ENCODE measurements at places on chromosomes 1 and 21.

- no peak for DNase-seq
These were observed 259.9 kb downstream of the FOXD2 start for GRCh38 chr1:47697616-47698335.

DNA sequence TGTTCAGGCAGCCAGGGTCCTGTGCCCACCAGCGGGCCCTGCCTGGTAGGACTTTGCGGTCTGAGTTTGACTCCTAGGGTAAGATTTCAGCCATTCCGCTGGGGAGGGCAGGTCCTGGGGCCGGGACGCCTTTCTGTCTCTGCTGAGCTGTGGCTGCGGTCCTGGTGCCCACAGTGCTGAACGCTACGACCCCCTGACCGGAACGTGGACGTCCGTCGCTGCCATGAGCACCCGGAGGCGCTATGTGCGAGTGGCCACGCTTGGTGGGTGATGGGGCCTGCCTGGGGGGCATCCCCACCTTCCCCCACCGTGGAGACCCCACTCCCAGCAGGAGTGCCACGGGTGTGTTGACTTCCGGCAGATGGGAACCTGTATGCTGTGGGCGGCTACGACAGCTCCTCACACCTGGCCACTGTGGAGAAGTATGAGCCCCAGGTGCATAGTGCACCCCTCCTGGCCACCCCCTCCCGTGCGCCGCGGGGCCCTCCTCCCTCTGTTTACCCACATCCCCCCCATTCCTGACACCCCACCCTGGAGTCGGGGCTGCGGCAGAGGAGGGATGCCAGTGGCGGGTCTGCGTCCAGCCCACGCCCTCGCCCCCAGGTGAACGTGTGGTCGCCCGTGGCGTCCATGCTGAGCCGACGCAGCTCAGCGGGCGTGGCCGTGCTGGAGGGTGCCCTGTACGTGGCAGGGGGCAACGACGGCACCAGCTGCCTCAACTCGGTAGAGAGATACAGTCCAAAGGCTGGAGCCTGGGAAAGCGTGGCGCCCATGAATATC, 2.3 kb upstream of the PLEKHN1 start:
- no peak for DNase-seq

DNA sequence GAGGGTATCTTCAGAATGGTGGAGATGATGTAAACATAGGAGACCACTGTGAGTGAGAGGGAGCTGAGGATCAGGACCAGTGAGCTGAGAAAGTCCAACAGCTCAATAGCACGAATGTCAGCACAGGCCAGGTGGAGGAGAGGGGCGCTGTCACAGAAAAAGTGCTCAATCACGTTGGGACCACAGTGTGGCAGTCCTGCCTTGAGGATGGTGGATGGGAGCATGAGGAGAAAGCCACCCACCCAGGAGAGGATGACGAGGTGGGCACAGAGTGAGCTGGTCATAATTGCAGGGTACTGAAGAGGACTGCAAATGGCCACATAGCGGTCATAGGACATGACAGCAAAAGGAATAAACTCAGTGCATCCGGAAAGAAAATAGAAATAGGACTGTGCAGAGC, 8.1 kb downstream of the OR11L1 start:
- no peak for DNase-seq

GRCh38 chr1:217617126-217617525, 13.8 kb downstream of the GPATCH2 start:
- no peak for DNase-seq

DNA sequence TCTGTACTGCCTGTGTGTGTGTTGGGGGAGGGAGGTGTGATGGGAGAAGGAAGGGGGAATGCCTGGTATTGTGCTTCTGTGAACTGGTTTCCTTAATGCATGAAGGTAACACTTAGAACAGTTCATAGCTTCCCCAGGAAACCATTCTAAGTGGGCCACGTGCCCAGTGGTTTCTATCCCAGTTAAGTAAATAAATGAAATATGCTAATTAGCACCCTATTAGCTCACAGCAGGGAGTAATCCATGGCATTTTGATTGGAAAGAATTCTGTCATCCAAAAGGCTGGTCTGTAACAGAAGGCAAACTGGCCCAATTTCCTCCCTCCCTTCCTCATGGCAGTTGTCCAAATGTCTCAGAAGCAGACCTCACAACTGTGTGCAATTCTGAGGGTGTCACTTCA, 199.3 kb downstream of the TTLL7 start:
- DNase-seq = no peak

DNA sequence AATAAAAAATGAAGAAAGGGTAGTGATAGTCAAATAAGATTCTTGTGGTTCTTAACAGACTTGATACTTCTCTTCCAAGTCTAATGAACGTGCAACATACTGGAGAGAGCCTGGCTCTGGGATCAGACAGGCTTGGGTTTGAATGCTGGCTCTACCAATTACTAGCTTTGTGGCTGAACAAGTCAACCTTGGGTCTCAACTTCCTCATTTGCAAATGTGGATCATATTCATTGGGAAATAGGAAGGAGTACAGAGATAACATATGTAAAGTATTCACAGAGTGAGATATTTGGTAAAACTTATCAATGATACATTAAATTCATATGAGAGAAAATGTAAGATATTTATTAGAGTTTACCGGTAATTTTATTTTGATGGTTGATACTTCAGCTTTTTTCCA, 2.0 kb downstream of the EDEM3 start:
- no peak for DNase-seq

DNA sequence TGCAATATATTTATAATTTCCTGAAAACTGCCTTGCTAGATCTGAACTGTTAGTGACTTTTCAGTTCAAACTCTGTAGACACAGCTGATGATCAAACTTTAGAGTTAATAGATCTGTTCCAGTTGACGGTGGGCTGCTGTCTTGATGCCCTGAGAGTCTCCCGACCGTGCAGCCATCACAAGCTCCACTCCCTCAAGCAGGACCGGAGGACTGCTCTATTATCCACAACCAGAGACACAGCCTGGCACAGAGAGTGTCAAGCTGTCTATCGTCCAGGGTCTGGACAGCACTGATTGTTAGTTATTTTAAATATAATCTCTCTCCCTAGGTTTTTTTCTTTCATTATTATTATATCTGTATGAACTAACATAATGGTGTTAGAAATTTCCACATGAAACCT, 8.0 kb downstream of the CHODL start:
- no peak for DNase-seq

DNA sequence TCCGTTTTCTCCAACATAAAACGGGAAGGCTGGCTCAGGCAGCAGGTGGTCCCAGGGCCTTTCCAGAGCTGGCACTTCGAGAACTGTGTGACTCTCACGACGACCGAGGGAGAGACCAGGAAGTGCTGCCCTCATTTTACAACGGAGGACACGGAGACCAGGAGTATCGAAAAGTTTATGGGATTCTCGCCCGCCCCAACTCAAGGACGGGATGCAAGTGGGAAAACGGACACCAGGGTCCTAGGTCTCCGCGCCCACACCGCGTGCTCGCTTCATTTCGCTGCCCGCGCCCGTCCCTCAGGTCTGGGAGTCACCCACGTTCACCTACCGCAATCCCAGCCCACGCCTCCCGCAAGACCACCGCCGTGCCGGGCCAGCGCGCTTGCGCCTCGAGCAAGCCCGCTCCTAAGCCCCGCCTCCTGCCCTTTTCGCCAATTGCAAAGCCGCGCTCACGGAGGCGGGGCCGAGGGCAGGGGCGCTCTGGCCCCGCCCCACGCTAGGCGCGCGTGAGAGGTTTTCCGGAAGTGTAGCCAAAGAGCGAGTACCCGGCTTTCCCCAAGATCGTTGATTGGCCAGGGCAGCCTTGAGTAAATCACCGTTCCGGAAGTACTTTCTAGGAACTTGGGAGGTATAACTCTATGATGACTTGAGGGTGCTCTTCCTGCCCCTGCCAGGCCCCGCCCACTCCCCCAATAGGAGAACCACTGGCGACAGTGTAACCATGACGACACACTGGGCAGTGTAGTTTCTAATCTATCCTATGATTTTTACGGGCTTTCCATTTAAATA, at the start of gene PARS2:
TSS of gene PARS2 (minus strand) at position 391 of the 789 bp plus-strand sequence. CDS start 5,362 bp downstream, outside the sequence.
- DNase-seq = peak; percentile 96

GRCh38 chr21:31194510-31195293, 149.4 kb downstream of the TIAM1 start:
- DNase-seq = no peak

DNA sequence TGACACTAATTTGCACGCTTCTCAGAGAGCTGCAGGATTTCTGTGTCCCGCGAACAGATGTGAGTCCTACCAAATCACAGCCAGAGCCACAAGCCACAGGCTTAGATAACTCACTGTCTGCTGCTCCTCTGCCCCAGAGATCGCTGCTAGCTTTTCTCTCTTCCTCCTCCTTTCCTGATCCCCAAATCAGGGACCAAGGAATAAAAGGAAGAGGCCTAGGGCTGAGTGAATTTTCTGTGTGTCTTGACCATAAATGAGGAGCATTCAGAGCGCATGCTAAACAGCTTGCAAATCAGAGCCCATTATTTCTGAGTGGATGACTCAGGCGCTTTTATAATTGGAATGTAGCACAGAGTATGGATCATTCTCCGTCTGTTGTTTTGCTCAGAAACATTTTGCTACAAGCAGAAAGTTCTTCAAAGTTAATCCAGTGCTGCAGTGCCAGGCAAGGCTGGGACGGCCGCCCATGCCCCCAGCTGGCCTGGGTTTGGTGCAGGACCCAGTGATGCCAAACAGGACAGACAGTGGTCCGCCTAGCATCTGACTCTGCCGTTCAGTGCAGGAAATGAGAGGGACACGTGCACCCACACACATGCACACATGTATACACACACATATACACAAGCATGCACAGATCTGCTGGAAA, 38.2 kb downstream of the KCNAB2 start:
- DNase-seq = no peak

DNA sequence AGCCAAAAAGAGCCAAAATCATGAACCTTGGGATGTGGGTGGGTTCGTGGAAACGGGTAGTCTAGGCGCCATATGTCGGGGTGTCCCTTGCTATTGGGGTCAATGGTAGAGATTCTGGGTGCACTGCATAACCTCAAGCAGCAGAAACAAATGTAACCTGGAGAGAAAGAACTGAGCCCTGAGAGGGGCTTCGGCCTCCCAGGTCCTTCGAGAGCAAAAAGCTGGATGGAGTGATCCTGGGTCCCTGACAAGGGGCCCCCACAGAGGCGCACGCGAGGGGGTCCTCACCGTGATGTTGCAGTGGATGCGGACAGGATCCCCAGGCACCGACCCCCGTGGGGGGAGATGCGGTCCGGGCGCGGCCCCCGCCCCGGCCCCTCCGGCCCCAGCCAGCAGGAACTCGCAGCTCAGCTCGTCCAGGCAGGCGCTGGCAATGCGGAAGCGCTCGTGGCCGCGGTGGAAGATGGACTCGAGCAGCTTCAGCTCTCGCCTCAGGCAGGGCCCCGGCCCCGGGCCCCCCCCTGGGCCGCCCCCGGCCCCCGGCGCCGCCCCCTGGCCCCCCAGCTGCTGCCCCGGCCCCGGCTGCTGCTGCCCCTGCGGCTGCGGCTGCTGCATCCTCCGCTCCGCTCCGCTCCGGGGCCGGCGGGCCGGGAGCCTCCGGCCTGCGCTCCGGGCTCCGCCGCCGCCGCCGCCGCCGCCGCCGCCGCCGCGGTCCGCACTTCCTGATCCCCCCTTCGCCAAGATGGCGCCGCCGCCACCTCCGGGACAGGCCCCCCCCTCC, at the start of gene UBE2Q1:
TSS of gene UBE2Q1 (minus strand) at position 724 of the 781 bp plus-strand sequence. CDS start at position 615, 109 bp downstream.
- DNase-seq = peak; percentile 44

GRCh38 chr1:85339089-85339488, 62.7 kb upstream of the BCL10 start:
- DNase-seq = no peak

GRCh38 chr1:63789856-63790605, 16.2 kb downstream of the ROR1 start:
- no peak for DNase-seq

DNA sequence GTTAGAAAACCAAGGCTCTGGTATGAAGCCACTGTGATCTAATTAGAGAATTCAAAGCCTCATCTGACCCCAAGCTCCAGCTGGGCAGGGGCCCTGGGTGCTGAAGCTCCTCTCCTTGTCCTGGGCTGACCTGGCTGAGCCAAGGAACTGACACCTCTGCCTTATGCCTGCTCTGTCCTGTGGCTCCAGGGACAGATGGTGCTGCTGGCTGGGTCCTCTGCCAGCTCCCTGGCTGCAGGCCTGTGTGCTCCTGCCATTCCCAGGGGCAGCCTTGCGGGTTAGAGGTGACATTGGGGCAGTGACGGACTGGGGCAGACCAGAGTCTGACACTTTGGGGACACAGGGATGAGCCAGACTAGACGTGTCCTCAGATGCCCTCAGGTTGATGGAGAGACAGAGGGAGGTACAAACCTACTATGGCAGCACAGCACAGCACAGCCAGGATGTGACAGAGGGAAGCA, 11.8 kb downstream of the ACOT11 start:
- no peak for DNase-seq

DNA sequence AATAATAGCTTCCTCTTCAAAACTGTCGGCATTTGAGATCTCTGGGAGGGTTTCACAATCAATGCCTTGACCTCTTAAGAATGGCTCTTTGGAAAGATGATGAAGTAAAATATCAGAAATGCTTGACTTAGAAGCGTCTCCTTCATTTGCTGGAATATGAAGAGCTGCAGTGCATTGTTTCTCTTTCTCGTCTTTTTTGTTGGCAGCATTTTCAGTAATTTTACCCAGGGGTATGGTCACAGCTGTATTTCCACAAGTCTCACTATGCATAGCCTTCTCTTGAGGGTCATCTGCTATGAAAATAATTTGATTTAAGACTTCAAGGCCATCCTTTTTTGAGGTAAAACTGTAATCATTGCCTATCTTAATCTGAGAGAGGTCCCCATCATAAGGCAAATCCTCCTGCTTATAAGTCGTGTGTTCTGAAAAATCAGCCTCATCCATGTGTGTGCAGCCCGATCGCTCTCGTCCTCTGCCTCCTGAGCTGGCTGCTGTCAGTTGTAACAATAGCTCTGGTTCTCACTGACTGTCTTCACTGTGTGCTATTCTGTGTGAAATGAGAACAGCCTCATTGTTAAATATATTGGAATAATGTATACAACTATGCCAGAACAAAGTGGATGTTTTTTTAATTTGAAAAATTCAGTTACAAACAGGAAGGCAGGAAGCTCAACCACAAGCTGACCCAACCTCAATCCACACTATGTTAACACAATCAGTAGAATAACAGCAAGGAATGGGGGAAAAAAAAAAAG, 4.5 kb downstream of the AKNAD1 start:
- no peak for DNase-seq

DNA sequence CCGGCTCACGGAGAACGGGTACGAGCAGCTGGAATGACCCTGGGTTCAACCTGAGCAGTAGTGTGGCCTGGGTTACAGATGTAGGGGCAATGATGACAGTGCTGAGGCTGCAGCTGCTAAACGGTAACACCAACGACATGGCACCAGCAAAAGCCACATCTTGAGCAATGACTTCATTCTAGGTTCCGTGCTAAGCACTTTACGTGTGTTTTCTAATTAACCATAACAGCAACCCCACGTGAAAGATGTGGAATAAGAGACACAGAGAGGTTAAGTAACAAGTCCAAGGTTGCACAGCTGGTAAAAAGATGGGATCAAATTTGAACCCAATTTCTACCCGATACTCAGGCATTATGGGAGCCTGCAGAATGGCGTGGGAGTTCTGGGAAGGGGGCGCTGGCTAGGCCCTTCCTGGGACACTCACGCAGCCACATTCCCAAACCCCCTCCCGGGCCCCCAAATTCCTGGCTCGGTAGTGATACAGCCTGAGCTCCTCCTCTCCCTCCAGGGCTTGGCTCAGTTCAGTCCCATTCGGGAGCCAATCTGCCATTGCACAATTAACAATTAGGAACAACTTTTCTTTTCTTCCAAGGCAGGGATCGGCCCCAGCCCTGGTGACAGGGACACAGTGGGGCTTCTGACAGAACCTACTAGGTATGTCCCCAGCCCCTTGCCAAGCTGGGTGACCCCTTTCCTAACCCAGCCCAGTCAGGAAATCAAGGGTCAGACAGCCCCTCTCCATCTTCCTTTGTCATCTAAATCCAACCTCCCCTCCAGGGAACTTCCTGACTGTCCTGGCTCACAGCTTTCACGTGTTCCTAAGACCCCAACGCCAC, 23.8 kb upstream of the ECE1 start:
- DNase-seq = no peak

- DNase-seq = no peak
These were observed 56.7 kb upstream of the PUM1 start for GRCh38 chr1:31122101-31122735.

All from stimulated activated naive CD4-positive, alpha-beta T cell treated with Interleukin-2 at 50 U/mL for 16 hours (primary cell).